ENCODE measurements at places on chromosomes 5 and 9.

DNA sequence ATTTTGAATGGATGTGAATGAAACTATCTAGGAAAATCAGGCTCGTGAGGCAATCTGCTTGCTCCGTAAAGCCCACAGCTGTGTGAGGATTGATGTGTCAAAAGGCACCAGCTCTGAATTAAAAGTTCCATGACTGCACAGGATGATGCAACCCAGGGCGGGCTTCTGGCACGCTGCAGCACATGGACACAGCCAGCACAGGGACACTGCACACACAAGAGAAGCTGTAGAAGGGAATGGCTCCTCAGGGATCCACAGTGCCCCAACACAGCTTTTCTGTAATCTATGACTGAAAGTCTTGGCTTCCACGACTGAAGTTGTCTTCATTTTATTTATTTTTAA is 151.0 kb downstream of the GCNT1 start:
- DNase-seq: no peak

- no peak for DNase-seq
Measured at GRCh38 chr5:80793354-80793753, 138.6 kb upstream of the DHFR start.

DNA sequence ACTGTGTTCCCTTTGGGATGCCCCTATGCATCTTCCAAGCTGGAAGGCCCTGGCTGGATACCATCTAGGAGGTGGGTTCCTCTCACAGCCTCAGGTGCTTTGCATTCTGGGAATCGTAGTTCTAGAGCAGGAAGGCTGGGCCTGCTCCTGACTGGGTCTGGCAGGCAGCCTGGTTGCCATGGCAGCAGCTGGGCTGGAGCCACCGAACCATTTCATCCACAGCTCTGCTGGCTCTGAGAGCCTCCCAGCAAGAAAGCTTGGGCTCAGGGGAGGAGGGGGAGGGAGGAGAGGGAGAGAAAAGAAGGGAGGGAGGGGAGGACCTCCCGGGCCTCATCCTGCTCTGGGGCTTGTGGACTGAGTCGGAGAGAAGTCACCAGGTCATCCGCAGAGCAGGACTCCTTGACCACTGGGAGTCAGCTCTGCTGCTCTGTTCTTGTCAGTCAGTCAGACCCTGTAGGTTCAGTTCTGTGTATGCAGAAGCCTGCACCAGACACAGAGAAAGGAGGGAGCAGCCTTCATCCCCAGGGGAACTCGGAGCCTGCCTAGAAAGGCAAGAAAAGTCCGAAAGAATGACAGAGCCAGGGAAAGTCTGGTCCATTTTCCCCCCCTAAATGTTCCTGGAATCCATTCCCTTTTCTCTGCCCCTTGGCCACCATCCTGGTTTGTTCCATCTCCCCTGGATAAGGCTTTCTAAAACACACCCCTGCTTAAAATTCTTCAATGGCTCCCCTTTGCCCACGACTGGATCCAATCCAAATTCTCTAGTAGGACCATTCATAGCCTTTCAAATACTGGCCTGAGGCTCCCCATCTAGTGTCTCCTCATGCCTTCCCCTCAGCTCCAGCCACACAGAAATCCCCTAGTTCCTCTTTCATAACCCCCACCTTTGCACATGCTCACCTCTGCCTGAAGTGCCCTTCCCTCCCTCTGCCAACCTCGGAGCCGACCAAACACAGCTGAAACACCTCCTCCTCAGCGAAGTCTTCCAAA is 65.4 kb upstream of the ARAP3 start:
- DNase-seq: no peak

GRCh38 chr5:120538149-120538548 is 74.0 kb downstream of the PRR16 start:
- DNase-seq: no peak

DNA sequence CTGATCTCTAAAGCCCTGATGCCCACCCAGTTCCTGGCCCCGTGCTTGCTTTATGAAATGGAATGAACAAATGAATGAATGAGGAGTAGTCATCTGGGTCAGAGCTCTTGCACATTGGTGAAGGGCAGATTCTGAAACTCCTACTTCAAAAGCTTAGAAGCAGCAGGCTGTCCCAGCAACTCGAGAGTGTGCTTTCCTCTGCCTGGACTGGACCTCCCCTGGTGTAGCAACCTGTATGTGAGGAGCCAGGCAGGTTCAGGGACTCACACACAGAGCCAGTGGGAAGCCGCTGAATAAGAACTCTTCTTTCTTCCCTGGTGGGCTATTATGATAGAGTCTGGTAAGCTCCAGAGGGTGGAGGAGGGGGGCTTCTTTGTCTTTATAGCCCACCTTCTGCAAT is 396.4 kb downstream of the CDK5RAP2 start:
- no peak for DNase-seq

GRCh38 chr5:107971846-107972245 is 301.1 kb upstream of the EFNA5 start:
- DNase-seq: no peak
